ENCODE measurements at places on chromosomes 3 and 15.
A peak's percentile ranks its signal among the peaks of the same experiment; 100 is the strongest.

DNA sequence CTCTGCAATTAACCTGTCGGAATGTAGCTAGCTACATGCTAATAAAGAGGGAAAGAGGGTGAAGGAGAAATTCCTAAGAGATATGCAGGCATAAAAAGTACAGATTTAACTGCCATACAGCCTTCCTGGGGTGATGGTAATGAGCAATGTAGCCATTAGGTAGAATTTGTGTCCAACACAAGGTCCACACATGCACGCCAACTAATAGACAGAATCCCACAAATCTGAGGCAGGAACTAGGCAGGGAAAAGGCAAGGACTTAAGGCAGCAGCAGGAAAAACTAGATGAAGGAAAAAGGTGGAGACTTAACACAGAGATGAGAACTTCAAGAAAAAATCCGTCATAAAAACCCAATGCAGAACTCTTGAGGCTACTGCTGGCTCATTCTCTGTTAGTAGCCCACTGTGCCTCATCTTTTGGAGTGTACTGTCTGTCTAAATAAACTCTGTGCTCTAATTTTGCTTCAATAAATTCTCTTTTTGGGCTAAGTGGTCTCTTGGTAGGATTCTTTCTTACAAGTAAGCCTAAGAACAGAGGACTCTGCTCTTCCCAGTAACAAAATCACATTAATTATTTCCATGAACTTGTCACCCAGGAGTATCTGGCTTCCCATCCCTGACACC lies 81.5 kb downstream of the BTLA start:
- no peak for DNase-seq

DNA sequence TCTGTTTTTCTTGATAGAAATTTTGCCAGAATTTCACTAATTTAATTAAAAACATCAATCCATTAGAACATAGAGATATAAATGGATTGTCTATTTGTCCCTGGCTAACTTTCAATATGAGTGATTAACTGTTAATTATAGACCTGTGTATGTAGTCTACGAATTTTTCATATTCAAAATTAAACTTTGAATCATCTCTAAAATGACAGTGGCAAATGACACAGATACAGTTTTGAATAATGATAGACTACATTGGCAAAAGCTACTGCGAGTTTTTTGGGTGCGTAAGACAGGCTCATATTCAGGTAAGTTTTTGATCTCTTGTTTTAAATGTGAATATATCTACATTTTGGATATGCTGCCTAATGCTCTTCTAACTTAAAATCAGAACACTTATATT lies 86.0 kb upstream of the TBC1D5 start:
- no peak for DNase-seq

GRCh38 chr15:63420333-63420747 lies 38.7 kb upstream of the CA12 start:
- no peak for DNase-seq

DNA sequence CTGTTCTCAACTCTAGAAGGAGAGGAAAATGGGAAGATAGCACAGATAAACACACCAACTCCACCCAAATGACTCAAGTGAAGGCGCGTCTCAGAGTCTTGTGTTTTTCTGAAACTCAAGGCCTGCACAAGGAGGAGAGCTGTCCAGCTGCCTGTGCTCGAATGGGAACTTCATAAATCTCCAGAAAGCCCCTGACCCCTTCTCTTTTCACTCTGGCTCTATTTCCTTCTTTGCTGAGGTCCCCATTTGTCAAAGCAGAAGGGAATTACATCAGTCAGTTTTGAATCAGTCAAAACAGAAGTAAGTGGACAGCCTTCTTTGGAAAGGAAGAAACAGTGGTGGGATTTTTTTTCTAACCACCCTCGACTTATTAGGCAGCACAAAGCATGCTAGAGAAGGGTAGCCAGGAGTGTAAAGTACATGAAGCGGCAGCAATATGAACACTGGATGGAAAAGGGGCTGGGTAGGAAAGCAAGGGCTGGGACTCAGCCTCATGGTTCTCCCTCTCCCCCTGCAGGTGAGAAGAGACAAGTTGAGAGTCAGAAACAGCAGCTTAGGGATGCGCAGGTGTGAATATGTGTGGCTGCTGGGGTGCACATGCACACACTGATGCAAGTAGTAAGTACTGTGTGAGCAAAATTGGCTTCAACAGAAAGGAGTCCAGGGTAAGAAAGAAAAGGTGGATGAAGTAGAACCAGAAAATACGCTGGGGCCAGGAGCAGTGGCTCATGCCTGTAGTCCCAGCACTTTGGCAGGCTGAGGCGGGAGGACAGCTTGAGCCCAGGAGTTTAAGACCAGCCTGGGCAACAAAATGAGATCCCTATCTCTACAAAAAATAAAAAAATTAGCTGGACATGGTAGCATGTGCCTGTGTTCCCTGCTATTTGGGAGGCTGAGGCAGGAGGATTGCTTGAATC lies 36.6 kb upstream of the MAGEF1 start:
- DNase-seq: peak; percentile 36

DNA sequence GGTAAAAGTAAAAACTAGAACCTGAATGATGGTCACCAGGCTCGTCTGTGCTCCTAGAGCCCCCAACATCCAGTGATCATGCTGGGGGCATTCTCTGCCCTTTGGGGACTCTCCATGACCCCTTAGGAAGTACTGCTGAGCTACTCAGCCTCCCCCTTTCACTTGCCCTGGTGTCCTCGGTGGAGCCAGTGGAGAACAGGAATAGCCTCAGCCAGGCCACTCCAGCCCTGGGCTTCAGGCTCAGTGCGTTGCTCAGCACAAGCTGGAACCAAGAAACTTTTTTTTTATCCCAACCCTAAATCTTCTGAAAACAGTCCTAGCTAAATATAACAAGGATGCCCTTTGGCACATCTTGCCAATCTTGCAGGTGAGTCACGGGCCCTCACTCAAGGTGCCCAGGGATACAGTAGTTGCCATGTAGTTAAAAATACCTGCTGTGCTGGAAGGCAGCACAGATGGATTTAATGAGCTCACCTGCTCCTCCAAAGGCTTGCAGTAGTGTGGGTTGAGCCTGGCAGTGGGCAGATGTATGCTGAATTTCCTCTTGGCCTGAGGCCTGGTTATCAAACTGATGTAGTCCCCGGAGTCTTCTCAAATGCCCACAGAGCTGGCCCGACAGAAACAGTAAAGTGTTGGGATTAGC lies 46.9 kb upstream of the TMEM158 start:
- no peak for DNase-seq

DNA sequence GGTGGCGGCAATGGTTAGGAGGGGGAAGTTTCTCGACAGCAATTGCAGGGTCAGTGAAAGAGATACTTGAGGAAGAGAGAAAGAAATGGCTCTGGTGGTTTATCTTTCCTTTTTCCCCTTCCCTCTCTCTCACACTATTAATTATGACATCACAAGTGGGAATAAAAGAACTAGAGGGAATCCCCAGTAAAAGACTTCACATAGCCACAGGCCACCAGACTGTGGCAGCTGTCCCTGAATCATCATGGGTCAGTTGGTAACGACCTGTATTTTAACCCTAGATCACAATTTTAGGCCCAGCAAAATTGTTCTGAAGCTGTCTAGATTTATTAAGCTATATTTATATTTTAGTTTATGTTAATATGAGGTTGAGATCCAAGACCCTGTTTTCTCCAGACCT lies 40.3 kb downstream of the MBNL1 start:
- DNase-seq: no peak

- no peak for DNase-seq
Observed at GRCh38 chr3:20038699-20039465, 1.4 kb upstream of the KAT2B start.

GRCh38 chr3:10392244-10392643 lies 71.3 kb upstream of the SEC13 start:
- no peak for DNase-seq

DNA sequence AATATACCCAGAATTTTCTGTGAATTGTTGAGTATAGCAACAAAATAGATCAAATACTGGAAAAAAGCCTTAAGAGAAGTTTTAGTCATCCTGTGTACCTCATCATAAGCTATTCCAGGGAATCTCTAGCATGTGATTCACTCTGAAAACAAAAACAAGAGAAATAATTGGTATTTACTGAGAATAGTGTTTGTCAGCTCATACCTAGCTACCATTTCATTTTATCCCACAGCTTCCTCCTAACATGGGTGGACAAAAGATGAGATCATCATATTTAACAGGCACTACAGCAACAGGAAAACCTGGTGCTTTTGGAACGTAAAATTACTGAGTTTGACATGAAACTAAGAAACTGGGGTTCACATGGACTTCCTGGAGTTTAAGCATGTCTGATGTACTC lies 753.5 kb upstream of the NECTIN3 start:
- no peak for DNase-seq

GRCh38 chr3:183324083-183324482 lies 71.0 kb downstream of the B3GNT5 start:
- DNase-seq: no peak

GRCh38 chr3:187026317-187026670 lies 96.0 kb downstream of the ST6GAL1 start:
- DNase-seq: no peak

DNA sequence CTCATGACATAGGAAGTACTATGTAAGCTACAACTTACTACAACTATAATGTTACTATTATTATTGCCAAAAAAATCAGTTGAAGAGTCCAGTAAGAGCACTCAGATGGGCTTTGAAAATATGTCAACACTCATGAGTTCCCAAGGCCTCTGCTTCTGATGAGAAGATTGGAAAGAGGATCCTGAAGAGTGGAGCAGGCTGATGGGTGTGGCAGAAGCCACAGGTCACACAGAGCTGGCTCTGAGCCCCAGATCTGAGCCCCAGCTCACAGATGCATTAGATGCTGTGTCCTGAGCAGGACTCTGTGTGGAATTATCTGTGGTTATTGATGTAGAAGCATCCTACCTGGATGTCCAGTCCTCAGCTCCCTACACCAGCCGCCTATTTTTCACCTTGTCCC lies 65.6 kb downstream of the SPSB4 start:
- DNase-seq: no peak

- no peak for DNase-seq
Observed at GRCh38 chr15:76309601-76310330, 1.5 kb downstream of the ETFA start.

DNA sequence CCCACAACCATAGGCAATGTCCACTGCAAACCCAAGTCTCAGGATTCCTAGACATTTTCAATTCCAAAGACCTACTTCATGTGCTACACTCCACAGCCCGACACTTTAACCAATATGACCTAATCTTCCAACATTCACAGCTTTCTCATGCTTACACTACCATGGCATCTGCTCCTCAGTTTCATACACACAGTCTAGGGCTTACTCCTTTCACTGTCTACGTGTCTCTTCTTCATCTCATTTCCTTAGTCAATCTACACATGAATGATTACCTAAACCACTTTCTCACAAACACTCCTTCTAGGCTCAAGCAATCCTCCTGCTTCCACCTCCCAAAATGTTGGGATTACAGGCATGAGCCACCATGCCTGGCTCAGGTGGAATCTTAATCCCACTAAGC lies 106.3 kb downstream of the STAG1 start:
- no peak for DNase-seq

DNA sequence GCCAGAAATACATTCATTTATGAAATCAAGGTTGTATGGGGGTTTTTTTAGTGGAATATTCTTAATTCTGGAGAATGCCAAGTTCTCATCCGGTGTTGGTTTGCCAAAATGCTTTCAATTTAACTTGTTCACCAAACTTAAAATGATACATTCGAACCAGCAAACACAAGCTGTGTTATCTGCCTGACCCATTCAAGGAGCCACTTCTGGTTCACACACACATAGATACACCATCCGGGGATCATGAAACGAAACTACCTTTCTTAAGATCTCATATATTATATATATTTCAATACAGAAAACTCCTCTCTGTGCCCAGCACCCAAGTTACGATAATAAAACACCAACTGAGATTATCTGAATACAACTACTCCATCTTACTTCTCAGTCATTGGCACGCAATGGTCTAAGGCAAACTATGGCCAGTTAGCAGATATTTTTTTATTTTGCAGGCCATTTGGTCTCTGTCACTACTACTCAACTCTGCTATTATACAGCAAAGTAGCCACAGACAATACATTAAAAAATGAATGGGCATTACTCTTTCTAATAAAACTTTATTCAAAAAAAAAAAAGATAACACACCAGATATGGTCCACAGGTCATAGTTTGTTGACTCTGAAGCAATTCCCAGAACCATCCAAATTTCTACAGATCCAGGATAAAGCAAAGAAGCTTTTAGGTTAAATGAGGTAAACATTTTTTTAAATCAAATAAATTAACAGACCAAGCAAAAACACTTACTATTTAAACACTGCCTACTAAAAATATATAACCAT lies 89.6 kb downstream of the TBL1XR1 start:
- DNase-seq: no peak

- no peak for DNase-seq
Observed at GRCh38 chr3:134718726-134719125, 67.9 kb upstream of the KY start.

DNA sequence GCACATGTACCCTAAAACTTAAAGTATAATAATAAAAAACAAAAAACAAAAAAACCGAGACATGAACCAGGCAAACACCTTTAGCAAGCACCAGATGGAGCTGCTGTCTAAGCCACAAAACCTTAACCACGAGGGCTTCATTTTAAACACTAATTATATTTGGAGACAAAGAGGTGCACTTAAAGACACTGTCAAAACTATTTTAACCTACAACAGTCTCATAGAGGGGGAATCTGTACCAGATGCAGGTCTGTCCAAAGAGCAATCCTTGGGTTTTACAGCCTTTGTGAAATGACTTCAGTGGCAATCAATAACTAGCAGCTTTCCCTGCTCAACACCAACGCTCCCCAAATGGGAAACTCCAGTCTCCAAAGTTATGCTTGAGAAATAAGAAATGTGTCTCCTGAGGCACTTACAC lies 115.7 kb upstream of the TSPAN3 start:
- peak; percentile 22 for DNase-seq

DNA sequence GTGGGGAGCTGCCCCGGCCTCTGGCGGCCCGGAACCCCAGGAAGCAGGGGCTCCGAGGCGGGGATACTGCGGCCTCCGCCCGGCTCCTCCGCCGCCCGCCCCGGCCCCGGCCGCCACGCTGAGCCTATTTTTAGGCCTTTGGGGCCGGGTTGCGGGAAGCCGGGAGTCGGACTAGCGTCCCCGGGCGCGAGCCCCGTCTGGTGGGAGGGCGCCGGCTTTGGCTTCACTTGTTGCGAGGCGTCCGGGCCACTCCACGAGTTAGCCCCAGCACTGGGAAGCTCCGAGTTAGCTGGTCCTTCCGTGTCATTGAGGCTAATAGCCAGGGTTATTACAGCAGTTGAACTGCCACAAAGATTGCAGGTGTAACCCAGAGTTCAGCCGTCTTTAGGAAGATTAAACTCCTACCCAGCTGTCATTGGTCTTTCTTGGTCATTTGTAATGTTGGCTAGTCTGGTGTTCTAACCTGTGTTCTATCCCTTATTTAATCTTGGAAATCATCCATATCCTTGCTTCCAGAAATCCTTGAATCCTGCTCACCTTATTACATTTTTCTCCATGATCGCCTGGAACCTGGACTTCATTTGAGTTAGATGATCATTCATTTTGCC lies 791 bp downstream of the GYG1 start:
- peak; percentile 33 for DNase-seq

- DNase-seq: no peak
Observed at GRCh38 chr15:72198356-72199204, 993 bp upstream of the GRAMD2A start.
